ENCODE measurements at places on chromosomes 6 and 20.
A peak's percentile ranks its signal among the peaks of the same experiment; 100 is the strongest.

DNA sequence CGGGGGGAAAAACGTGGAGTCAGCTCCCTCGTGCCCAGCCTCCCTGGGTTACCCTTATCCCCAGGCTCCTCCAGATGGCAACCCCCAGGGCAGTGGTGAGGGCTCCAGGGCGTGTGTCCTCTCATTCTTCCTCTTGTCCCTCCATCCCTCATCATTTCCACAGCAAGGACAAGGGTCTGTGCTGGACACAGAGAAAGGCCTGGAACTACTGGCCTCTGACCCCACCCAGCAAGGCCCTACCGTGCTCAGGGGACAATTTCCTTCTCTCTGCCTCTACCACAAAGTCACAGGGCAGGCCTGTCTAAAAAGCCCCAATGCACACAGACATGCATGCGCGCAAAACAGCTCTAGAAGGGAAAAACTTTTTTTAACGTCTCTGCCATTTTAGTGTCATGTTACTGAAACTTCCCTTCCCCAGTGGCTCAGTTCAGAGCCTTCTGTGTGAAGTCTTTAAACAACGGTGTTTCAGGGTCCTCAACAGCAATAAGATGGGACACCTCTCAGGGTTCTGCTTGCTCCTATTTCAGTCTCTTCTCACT, 1.1 kb upstream of the SLC35B2 start:
- peaks cover 52% of the 10 kb centered on the region for H3K4me1 ChIP-seq
- no peak overlapping the region for H3K27ac ChIP-seq

GRCh38 chr6:31474871-31475286, 23.1 kb upstream of the MICB start:
- peaks cover 3% of the 10 kb centered on the region for H3K27me3 ChIP-seq
- H3K36me3 ChIP-seq = no peaks in the 10 kb centered on the region
- no peak overlapping the region for H3K27ac ChIP-seq

GRCh38 chr20:43963233-43963632, 48.6 kb downstream of the TOX2 start:
- peaks cover 32% of the 10 kb centered on the region for H3K4me1 ChIP-seq
- H3K27me3 ChIP-seq = no peaks in the 10 kb centered on the region
- no peak overlapping the region for H3K27ac ChIP-seq
- H3K4me3 ChIP-seq = no peak overlapping the region

DNA sequence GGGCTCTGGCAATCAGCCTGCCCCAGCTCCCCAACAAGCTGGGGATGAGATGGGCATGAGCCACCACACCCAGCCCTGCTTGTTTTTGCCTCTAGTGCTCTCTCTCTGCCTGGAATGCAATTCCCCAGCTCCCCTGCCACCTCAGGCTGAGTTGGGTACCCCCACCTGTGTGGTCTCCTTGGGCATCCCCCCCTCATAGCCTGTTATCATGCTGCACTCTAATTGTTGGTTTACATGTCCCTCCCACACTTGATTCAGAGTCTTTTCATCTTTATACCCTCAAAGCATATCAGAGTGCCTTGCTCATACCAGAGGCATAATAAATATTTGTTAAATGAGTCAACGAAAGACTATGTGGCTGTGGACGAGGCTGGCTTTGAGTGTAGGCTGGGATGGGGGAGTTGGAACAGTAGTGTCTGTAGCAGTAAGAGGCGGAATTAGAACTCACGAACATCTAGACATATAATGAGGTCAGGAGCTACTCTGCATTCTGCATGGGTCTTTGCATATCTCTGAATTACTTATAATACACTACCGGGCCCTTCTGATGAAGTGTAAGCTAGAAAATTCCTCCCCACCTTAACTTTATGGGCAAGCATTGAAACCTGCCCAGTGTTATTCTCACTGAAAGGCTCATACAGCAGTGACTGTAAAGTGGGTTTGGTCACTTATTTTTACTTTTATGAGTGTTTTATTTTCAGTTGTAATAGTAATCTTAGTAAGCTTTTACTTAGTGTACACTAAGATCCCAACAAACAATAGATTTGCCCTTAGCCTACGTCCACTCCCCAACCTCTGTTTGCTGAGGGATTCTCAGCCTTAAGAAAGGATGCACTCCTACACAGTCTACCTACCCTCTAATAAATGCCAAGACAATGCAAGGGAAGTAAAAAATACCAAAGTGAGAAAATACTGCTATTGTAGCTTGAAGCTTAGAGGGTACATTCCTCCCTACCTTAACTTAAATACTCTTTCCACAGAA, 58.7 kb downstream of the EDN1 start:
- DNase-seq = no peak
- H3K36me3 ChIP-seq = no peaks in the 10 kb centered on the region
- no peaks in the 10 kb centered on the region for H3K27me3 ChIP-seq
- no peaks in the 10 kb centered on the region for H3K4me1 ChIP-seq
- H3K27ac ChIP-seq = no peak overlapping the region

DNA sequence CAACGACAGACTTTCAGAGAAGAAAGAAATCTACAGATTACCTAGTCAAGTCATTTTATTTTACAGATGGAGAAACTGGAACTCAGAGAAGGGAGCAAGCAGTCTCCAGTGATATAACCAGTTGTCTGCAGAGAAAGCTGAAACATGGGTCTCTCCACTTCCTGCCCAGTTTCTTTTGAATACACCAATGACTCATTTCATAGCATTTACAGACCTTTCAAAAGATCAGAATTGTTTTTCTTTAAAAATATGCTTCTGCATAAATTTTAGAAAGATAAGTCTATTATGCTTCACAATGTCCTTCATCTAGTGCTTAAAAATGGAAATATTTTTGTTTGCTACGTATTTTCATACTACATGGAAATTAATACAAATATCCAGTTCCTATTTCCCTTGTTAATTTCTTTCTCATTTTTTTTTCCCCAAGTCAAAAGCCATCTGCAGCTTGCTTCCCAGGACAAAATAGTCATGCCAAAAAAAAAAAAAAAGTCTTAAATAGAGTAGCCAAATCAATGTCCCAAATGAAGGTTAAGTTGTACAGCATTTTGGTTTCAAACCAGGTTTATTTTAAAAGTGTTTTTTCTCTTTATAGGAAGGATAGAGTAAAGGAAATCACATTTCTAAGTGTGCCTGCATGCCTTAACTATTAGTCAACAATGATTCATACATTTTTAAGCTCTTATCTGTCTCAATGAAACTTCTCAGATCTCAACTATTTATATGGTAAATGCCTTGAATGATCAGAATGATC, 36.9 kb downstream of the ARHGAP18 start:
- H3K27ac ChIP-seq = peak overlapping the region; percentile 41
- no peaks in the 10 kb centered on the region for H3K36me3 ChIP-seq
- H3K4me1 ChIP-seq = peaks cover 14% of the 10 kb centered on the region

DNA sequence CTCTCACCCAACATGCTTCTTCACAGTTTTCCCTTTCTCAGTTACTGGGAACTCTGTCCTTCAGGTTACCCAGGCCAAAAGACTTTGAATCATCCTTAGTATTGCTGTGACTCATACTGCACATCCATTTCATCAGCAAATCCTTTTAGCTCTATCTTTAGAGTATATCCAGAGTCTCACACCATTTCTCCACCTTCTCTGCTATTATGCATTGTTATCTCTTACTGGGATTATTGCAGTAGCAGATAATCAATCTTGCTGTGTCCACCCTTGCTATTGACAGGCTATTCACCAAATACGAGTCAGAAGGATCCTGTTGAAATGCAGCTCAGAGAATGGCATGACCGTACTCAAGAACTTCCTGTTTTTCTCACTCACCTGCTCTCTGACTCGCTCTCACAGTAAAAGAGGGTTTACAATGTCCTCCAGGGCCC, 57.3 kb downstream of the BCKDHB start:
- no peaks in the 10 kb centered on the region for H3K27me3 ChIP-seq
- no peak overlapping the region for H3K27ac ChIP-seq
- no peaks in the 10 kb centered on the region for H3K36me3 ChIP-seq
- DNase-seq = no peak

- no peak overlapping the region for H3K27ac ChIP-seq
- H3K27me3 ChIP-seq = no peaks in the 10 kb centered on the region
- no peaks in the 10 kb centered on the region for H3K4me1 ChIP-seq
- DNase-seq = no peak
- H3K4me3 ChIP-seq = no peak overlapping the region
Measured at GRCh38 chr20:19265646-19266374, 53.4 kb downstream of the SLC24A3 start.

DNA sequence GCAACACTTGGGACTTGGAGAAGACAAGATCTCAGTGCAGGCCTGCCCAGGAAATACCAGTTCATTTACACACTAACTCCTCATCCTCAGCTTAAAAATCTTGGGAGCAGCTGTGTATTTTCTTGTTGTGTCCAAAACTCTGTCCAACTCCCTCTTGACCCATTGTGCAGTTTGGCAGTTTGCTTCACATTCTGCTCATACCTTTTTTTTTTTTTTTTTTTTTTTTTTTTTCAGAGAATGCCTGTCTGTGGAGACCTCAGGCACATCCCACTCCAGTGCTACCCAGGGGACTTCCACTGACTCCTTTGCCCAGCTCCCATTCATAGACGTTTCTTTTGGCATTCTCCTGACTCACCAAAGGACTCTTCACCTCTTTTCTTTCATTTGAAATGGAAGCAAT, 265.8 kb upstream of the TCF21 start:
- no peaks in the 10 kb centered on the region for H3K27me3 ChIP-seq
- peaks cover 21% of the 10 kb centered on the region for H3K4me1 ChIP-seq
- DNase-seq = no peak
- H3K27ac ChIP-seq = no peak overlapping the region
- no peaks in the 10 kb centered on the region for H3K36me3 ChIP-seq

GRCh38 chr6:149114167-149114566, 203.3 kb upstream of the TAB2 start:
- H3K27me3 ChIP-seq = no peaks in the 10 kb centered on the region
- DNase-seq = no peak
- H3K4me1 ChIP-seq = no peaks in the 10 kb centered on the region
- H3K27ac ChIP-seq = no peak overlapping the region

DNA sequence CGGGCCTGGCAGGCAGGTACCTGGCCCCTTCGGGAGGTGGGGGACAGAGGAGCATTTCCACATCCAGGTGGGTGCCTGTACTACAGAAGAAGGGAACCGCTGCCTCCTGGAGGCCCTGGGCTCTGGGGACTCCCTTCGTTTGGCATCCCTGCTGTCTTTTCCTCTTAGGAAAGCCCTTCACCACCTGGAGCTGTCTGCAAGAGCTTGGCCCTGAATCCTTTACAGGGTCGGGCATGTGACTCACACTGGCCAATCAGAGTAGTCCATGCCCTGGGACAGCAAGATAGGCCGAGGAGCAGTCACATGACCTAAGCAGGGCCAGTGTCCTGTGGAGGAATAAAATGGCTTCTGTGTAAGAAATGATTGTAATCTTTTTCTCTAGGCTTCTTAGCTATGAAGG, 224.9 kb downstream of the ANKRD60 start:
- H3K4me3 ChIP-seq = no peak overlapping the region
- no peaks in the 10 kb centered on the region for H3K36me3 ChIP-seq
- peaks cover 13% of the 10 kb centered on the region for H3K4me1 ChIP-seq
- no peaks in the 10 kb centered on the region for H3K27me3 ChIP-seq

DNA sequence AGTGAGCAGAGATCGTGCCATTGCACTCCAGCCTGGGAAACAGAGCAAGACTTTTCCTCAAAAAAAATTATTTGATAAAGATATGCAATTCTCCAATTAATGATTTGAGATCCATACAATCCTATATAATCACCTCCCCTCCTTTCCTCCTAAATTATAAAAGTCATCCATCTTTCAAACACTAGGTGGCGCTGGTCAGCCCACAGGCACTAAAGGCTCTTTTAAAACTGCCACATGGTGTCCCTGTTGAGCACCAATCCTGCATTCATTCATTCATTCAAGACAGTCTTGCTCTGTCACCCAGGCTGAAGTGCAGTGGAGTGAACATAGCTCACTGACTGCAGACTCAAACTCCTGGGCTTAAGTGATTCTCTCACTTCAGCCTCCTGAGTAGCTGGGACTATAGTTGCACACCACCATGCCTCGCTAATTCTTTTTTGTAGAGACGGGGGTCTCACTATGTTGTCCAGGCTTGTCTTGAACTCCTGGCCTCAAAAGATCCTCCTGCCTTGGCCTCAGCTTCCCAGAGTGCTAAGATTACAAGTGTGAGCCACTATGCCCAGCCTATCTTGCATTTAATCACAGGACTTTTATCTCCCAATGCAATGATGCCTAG, 58.7 kb upstream of the SLC2A12 start:
- no peaks in the 10 kb centered on the region for H3K4me1 ChIP-seq
- DNase-seq = no peak
- H3K4me3 ChIP-seq = no peak overlapping the region

- H3K27ac ChIP-seq = no peak overlapping the region
- H3K27me3 ChIP-seq = no peaks in the 10 kb centered on the region
- H3K36me3 ChIP-seq = no peaks in the 10 kb centered on the region
- H3K4me3 ChIP-seq = no peak overlapping the region
- DNase-seq = no peak
- no peaks in the 10 kb centered on the region for H3K4me1 ChIP-seq
Measured at GRCh38 chr20:11230999-11231398, 557.2 kb upstream of the JAG1 start.

DNA sequence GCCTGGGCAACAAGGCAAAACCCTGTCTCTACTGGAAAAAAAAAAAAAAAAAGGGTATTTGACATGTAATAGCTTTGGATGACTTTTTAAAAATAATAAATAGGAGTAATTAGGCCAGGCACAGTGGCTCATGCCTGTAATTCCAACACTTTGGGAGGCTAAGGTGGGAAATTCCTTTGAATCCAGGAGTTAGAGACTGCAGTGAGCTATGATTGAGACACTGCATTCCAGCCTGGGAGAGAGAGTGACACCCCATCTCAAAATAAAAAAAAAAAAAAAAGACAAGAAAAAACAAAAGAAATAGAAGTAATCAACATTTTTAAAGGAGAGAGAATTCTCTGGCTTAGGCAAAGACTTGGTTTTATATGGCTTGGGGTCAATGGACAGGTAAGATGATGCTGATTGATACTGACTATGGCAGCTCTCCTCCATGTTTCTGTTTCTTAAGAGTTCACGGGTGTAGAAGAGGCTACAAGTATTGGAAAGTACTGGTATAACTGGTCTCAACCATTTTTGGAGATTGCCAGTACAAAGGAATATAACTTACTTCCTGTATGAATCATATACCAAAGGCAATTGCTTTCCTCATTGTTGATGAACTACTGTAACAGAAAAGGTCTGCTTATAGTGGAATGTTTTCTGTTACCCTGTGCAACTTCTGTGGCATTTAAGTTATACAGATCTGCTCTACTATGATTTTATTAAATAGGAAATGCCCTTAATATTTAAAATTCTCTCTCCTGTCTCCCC, 10.1 kb downstream of the MAP3K5 start:
- H3K27me3 ChIP-seq = no peaks in the 10 kb centered on the region
- H3K4me1 ChIP-seq = peaks cover 33% of the 10 kb centered on the region
- no peaks in the 10 kb centered on the region for H3K36me3 ChIP-seq
- no peak for DNase-seq
- H3K4me3 ChIP-seq = no peak overlapping the region
